ENCODE measurements at places on chromosomes 1 and 21.

DNA sequence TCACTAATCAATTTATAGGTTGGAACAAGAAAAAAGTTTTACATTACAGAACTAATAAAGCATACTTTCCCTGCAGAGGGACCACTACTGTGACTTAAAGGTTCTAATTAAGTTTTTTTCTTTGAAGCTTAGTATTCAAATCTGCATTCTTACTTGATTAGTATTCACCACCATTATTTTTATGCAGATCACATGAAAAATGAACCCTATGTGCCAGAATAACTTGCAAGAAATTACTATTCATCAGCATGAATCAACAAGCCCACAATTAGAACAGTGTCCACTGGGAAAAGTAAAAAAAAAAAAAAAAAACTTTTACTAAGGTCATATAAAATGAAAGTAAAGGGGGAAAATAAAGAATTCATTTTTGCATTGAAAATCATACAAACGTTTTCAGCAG is 90.8 kb downstream of the SMYD3 start:
- DNase-seq = peak; percentile 7

- DNase-seq = no peak
Measured at GRCh38 chr1:221089803-221090202, 210.6 kb downstream of the HLX start.

- DNase-seq = no peak
Measured at GRCh38 chr1:6129313-6129712, 50.8 kb downstream of the CHD5 start.

DNA sequence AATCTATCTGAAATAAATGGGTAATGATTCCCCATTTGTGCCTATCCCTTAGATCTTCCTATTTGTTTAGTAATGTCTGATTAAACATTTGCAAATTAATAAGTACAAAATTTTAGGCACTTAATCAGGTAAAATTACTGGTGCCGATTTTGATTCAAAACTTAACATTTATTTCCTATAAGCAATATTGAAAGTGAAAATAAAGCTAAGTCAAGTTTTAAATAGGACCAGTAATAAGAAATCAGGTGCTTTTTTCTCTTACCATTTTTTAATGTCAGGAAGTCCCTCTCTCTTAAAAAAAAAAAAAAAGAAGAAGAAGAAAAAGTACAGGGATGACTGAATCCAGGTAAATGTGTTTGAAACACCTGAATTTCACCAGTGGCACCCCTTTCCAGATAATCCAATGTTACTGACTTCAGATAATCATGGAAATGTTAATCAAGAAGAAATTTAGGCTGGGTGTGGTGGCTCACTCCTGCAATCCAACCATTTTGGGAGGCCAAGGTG is 836 bp upstream of the GBP4 start:
- DNase-seq = no peak

DNA sequence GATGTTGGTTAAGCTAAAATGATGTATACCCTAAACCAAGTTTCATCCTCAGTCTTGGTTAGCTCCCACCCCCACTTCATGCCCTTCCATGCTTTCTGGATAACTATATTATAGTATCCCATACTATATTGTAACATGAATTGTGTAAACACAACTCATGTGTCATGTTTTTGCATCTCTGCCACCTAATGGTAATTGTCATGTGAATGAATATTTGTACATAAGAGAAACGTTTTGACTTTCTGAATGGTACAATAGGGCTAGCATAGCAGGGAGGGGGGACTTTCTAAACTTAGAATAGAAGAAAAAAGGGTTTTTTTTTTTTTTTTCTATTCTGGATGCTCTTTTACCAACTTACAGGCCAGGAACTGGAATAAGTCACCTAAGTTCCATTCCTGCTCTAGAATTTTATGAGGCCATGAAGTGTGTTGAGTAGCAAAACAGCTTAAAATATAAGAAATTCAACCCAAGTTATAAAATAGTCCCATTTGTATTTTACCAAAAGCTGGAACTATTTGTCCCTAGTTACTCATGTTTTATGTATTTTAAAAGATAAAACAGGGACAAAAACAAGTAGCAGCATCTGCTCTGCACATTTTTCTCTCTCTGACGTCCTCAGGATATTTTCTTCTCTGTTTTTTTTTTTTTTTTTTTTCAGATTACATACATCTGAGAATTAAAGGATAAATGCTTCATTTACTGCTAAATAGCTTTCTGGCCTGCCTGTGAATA is 77.4 kb downstream of the HLX start:
- no peak for DNase-seq

- no peak for DNase-seq
Measured at GRCh38 chr1:177172272-177172671, 1.5 kb downstream of the BRINP2 start.

- no peak for DNase-seq
Measured at GRCh38 chr1:165628147-165628822, 2.7 kb upstream of the MGST3 start.

DNA sequence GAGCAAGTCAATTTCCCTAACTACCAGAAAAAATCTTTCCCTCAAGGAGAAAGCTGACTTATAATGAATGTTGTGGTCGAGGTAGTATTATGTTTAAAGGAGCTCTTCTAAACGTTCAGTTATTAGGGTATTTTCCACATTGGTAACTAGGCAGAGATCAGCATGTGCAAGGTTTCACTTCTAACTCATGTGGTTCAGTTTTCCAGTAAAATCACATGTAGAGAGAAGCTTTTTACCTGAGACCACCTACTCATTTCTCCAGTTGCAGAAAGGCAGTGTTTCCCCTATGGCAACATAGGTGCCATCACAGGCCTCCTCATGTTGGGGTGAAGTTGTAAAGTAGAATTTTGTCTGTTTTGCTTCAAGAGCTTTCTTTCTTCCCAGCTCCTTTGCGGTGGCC is 23.7 kb downstream of the IL23R start:
- no peak for DNase-seq

- no peak for DNase-seq
Measured at GRCh38 chr1:73978964-73979363, 219.0 kb downstream of the LRRIQ3 start.

DNA sequence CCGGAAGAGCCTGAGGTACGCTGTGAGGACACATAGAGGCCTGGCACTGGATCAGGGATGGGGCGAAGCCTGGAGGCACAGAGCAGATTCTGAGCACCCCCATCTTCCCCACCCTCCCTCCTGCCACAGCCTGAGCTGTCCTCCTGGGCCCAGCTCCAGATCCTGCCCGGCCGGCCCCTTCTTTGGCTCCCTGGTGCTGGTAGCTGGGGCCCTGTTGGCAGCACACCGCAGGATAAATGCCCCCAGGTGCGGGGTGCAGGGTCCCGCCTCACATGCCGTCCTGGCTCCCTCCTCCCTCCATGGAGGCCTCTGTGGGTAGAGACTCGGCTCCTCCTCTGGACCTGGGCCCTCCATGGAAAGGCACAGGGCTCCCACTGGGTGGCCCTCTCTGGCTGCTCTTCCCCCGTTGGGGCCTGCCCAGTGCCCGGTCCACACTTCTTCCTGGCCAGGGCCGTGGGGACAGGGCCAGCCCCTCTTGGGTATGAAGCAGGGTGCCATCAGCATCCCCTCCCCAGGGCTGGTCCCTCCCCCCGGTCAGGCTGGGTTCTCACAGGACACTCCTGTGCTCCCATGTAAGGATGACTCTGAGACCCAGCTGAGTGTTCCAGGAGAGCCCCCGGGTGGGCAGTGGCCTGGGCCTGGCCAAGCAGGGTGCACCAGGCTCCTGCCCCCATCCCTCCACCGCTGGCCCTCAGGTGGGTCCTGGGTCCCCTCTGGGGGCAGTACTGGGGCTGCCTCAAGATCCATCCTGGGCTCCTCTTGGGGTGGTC is 1.1 kb upstream of the OBSCN start:
- peak; percentile 30 for DNase-seq
